Stimulated activated CD4-positive, alpha-beta T cell treated with anti-CD3 and anti-CD28 coated beads, TNF-alpha, amount 100 ng/mL, for 48 hours (primary cell): ENCODE measurements at places on chromosomes 3 and 15.

DNA sequence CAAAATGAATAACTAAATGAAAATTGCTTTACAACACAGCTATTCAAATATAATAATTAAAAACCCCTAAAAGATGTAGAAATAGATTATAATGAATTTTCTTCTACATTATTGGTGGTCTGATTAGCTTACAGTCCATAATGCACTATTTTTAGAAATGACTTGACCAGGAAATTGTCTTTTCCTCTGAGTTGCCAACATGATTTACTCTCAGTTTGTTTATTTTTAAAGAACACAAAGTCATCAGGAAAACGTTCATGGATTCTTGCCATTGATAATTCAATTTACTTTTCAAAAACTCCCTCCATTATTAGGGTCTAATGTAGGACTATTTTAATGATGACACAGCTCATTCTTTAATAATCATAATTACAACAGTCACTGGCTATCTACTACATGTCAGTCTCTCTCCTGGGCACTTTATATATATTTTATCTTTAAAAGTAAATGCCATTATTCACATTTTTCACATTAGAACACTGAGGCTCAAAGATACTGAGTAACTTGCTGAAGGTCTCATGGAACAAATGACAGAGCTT lies 1.1 kb downstream of the TM4SF18 start:
- DNase-seq, result no peak

- no peak for DNase-seq
Observed at GRCh38 chr3:32626631-32627030, 56.0 kb upstream of the DYNC1LI1 start.

DNA sequence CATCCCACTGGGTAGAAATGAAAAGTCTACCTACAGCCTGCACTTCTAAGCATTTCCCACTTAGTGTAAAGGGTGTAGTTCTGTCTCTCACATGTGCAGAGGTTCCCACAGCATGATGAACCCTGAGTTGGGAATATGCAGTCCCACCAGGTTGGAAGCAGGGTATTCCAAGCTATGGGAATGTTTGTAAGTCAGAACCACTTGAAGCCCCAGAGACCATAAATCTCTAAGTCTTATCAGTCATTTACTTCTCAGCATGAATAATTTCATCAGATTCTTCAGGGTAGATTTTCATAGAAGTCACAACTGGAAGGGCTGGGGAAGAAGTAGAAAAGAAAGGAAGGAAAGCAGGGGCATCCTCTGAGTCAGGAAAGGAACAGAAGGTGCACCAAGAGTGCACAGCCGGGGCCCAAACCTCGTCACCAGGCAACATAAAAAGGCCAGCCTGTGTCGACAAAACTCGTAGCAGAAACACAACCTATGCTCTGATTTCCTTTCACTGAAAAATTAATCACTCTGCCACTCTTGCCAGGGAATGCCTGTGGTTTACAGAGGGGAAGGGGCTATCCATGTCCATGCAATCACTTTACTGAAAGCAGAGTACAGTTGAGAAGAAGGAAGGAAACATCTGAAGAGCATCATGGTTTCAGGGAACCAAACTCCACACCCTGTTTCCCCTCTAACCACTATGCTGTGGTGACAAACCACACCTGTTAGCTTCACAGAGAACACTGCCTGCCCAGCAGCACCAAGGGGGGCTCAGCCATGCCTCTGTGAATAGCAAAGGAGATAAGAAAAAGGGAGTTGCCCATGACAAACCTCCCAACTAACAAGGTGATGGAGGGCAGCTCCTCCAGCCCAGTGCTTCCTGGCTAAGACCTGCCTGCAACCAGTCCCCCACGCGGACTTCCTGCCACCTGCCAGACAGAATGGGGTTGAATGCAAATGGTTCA lies 40.5 kb downstream of the SH3BP5 start:
- no peak for DNase-seq

- DNase-seq, result no peak
Observed at GRCh38 chr15:29133321-29133720, 136.3 kb downstream of the NSMCE3 start.

DNA sequence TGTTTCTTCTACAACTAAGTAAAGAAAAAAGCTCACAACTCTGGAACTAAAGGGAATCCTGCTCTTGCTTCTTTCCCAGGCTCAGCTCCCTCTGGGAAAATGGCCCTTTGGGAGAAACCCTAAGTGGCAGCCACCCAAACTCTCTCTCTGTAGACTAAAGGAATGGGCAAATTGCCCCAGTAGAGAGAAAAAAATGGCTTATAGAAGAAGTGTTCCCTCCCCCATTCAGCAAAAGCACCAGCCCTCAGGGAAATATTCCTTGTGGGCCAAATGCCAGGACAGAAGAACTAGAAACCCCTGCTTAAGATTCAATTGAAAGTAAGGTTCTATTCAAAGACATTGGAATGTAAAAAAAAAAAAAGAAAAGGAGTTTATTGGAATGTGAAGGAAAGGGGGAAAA lies 603.7 kb upstream of the ALCAM start:
- no peak for DNase-seq

- no peak for DNase-seq
Observed at GRCh38 chr3:30282154-30282696, 324.2 kb upstream of the TGFBR2 start.

DNA sequence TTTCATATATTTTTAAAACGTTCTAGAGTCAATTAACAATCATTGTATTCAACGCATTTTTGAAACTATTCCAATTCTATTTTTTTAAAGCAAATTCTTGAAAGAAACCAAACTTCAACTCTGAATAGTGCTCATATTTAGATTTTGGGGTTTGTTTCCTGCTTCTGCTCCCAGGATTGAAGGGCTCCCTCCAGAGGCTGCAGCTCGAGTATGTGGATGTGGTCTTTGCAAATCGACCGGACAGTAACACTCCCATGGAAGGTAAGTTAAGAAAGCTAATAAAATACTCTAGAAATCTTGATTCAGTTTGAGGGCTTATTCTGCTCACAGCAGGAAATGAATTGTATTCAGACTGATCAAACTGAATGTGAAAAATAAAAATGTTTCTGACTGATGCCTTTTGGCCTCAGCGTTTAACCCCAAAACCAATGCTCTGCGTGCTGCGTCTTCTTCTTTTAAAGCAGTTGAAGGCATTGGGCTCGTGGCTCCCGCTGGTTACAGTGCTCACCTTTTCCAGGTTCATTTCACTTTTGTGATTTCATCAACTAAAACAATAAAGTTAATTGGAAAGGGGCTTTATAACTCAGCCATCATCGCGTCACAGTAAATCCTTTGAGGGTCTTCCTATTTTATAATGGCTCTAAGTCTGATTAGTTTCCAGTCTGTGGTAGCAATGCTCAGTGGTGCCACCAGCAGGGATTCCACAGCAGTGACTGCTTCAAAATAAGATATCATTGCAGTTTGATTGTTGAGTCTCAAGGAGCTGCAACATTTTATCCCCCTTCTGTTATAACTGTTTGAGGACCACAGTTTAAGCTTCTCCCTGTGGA lies 80.1 kb downstream of the SSR3 start:
- no peak for DNase-seq

- DNase-seq, result no peak
Observed at GRCh38 chr3:11522398-11522715, 121.4 kb downstream of the VGLL4 start.

- DNase-seq, result no peak
Observed at GRCh38 chr3:37793889-37794591, 67.6 kb upstream of the CTDSPL start.

DNA sequence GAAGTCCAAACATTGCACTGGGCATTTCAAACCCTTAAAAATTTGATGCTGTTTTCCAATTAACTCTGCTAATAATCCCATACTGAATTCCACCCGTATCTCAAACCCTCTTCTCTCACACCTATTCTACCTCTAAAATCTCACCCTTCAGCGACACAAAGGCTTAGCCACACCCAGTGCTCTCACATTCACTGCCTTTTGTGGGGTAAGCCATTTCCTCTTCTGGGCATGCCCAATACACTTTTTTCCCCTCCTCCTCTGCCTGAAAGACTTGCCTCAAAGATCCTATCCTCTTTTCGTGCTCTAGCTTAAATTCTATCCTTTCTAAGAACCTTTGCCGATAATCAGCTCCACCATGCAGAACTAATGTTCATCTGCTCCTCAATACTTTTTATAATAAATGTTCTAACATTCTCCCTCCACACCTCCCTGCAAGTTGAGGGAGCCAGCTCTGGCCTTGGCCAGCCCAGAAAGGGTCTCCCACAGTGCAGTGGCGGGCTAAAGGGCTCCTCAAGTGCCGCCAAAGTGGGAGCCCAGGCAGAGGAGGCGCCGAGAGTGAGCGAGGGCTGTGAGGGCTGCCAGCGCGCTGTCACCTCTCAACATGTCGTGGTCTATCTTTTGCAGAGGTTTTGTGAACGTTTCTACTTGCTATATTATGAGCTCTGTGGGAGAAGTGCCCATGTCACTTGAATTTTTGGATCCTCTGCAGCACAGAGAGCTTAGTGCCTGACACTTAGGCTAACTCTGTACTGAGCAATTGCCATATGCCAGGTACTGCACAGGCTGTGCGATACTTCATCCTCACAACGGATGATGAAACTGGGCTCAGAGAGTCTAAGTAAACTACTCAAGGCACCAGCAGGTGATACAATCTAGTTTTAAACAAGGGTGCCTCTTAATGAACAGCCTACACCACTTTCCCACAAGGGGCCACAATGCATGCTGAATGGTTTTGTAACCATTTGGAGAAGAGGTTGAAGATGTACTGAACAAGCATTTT lies 53.6 kb upstream of the BCL6 start:
- no peak for DNase-seq

DNA sequence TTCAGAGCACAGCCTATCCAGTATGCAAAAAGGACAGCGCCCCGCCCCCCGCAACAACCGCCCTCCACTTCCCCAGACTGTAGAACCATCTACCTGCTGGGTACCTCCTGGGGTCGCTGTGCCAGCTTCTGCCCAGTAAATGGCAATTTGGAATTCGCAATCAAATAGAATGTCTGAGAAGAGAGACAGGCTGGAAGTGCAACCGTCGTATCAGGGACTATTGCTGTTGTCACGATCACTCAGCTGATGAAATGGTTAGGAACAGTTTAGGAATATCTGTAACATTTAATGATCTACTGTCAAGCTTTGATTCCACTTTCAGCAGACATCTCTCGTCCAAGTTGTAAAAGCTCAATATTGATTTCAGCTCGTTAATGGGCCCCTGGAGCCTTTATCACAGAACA lies 13.3 kb upstream of the PARL start:
- DNase-seq, result no peak

- no peak for DNase-seq
Observed at GRCh38 chr15:82647045-82647834, at the start of gene CPEB1. CPEB1 (minus strand) TSS chr15:82647363; CDS start chr15:82628459, 18,904 bp downstream.

- peak; percentile 10 for DNase-seq
Observed at GRCh38 chr3:97815149-97815917, 6.5 kb upstream of the CRYBG3 start.

DNA sequence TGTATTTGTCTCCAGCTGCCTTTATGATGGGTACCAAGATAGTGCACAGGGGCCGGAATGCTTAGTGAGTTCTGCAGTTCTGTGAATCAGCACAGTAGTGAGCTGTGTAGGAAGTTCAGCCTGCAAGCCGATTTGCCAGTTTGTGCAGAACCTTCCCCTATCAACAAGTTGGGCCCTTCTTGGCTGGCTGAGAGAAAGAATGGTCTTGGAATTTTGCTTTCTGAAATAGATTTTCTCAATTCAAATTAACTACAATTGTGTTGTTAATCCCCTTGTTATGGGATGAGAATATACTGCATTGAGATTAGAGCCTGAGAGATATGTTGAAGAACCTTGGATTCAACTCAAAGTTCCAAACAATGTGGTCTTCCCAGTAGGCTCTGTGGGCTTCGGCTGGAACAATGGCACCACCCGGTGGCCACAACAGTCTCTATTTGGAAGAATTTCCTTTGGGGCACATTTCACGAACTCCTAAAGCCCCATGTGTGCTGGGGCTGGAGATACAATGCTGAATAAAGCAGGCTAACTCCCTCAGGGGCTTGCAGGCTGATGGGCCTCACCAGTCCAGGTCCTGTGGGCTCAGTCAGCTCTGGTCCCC lies 59.1 kb downstream of the TRIM42 start:
- DNase-seq, result no peak

DNA sequence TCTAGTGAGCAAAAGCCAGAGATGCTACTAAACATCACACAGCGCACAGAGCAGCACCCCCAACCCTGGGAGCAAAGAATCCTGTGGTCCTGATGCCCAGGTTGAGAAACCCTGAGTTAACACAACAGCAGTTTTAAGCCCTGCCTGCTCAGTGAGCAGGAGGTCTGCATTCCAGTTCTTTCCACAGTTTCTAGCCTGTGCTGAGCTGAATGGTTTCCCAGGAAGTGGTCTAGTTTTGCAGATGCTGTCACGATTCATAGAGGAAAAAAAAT lies 171.1 kb upstream of the PROK2 start:
- DNase-seq, result no peak

- no peak for DNase-seq
Observed at GRCh38 chr15:90376789-90377188, 11.3 kb upstream of the IQGAP1 start.

DNA sequence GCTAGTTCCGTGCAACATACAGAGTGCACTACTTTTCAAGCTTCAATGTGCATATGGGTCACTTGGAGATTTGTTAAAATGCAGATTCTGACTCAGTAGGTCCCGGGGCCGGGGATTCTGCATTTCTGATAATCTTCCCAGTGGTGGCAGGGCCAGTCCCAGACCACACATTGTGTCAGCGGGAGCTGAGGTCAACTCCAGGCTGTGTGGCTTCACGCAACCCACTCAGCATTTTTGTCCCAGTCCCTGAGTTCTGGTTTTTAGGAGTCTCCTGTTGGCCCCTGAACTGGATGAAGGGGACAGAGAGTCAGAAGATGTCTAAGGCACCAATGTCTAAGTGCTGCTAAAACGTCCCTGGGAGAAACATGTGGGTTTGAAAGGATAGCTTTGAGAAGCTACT lies 26.1 kb upstream of the CCDC174 start:
- no peak for DNase-seq

DNA sequence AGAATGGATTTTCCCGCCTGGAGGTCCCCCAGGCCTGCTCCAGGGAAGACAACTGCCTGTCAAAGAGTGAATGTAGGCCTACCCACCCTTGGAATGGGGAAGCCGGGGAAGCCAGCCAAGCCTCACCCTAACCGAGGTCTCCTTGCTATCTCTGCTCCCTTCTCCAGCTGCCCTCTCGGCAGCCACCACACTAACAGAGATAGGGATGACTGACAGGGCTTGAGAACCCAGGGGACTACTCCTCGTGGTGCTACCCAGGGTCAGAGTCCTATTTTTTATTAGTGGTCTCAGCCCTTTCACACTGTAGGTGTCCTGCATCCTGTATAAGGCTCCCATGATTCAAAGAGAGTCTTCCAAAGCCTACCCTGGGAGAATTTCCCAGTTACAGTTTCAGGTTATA lies 160.6 kb upstream of the CHRM5 start:
- no peak for DNase-seq

GRCh38 chr15:70589221-70589620 lies 174.1 kb downstream of the UACA start:
- no peak for DNase-seq

DNA sequence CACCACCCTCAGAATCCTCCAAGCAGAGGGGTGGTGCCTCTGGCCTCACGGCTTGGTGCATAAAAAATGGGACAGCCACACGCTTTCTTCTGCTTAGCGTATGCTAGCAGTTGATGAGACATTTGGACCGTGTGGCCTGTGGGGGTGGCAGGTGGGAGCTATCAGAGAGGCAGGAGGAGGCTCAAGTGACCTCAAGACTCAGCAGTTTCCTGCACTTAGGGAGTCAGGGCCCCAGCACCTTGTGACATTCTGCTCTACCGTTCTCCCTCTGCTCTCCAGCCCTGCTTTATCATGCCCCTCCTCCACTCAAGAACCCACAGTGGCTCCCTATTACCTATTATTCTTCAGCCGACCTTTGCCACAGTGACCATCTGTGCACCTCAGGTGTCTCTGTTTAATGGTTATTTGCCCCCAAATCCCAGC lies 41.0 kb upstream of the CGNL1 start:
- no peak for DNase-seq
